Activated T-helper 1 cell treated with anti-CD3 and anti-CD28 coated beads, Interleukin-12 subunit alpha, Interleukin-12 subunit beta, Interleukin-2, Interleukin-4 antibody, amounts not matched to agents 30 ng/mL and 10 ng/mL and 1 ng/mL, durations not matched to agents 14 hours and 24 hours and 36 hours (primary cell): ENCODE measurements at places on chromosomes 3 and 15.

GRCh38 chr3:27610800-27611525, 111.2 kb downstream of the EOMES start:
- no peak for DNase-seq

DNA sequence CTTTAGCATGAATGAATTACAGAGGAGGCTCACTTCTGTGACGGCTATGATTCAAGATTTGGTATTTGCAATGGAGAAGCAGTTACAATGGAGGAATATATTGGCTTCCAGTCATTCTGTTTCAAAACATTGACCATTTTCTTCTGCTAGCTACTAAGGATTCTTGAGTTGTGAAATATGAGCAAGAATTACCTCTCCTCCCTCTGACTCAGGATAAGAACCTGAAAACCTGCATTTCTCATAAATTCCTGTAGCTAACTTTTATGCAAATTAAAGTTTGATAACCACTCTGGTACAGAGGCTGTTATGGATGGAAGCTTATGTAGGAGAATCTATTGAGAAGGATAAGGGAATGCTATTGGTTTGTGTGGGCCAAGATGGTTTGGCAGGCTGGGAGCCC, 84.1 kb upstream of the MYRIP start:
- no peak for DNase-seq

- DNase-seq = no peak
These were observed 105.6 kb downstream of the MYLK start for GRCh38 chr3:123778525-123778924.

DNA sequence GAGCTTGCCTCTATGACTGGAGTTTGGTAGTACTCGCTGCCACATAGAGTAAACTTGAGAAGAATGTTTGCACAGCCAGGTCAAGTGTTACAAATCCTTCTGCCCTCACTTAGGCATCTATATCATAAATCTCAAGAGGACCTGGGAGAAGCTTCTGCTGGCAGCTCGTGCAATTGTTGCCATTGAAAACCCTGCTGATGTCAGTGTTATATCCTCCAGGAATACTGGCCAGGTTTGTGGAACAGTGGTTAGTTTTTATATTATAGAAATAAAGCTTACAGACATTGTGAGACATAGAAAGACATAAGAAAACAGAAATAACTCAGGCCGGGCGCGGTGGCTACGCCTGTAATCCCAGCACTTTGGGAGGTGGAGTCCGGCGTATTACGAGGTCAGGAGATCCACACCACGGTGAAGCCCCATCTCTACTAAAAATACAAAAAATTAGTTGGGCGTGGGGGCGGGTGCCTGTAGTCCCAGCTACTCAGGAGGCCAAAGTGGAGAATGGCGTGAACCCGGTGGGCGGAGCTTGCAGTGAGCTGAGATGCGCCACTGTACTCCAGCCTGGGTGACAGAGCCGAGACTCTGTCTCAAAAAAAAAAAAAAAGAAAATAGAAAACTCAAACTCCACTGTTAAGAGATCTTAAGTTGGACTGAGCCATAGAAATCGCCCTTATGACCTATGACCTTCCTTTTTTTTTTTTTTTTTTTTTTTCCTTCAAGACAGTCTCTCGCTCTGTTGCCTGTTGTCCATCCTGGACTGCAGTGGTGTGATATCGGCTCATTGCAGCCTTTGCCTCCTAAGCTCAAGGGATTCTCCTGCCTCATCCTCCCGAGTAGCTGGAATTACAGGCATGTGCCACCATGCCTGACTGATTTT, 2.2 kb downstream of the RPSA start:
- DNase-seq = no peak

DNA sequence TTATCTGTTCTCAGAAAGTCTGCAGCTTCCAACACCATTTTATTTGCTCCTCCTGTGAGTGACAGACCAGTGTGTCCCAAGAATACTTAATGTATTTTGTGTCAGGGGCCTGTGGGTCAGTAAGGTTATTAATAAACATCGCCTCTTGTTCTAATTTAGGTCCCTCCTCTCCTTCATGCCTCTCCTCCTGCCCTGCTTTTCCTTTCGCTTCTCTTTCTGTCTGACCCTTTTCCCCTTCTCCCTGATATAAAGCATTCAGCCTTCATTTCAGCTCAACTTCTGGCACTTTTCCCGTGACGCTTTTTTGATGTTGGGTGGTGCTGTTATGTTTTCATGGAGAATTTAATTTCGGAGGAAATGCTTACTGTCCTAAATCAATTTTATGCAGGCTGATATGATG, 29.7 kb upstream of the NR2F2 start:
- no peak for DNase-seq
